ENCODE measurements at places on chromosomes 5 and 9.

DNA sequence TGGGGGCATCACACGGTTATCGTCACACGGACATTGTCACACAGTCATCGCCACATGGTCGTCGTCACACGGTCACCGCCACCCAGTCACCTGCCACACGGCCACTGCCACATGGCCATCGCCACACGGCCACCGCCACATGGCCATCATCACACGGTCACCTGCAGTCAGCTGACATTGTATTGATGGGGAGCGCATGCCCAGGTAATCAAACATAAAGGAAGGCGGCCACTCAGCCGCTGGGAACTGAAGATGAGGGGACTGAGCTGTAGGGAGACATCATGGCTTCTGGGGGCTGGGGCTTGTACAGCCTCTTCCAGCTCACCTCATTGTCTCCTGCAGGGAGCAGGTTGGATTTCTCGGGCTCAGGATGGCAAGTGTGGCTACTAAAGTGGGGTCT is 49.2 kb downstream of the MRPL36 start:
- no peak for DNase-seq

DNA sequence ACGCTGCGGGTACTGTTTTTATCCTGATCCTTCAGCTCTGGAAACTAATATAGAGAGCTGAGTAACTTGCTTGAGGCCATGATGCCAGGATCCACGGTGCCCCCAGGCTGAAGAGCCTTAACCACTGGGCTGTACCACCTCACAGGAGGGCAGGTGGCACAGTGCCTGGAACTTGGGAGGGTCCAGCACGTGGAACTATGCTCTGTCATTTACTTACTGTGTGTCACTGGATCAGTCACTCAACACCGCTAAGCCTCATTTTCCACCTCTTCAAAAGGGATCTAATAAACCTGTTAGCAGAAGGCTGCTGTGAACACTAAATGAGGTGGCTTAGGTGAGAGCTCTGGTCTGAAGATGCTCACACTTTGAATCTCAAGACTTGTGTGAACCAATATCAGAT is 29.6 kb downstream of the KCNIP1 start:
- no peak for DNase-seq

DNA sequence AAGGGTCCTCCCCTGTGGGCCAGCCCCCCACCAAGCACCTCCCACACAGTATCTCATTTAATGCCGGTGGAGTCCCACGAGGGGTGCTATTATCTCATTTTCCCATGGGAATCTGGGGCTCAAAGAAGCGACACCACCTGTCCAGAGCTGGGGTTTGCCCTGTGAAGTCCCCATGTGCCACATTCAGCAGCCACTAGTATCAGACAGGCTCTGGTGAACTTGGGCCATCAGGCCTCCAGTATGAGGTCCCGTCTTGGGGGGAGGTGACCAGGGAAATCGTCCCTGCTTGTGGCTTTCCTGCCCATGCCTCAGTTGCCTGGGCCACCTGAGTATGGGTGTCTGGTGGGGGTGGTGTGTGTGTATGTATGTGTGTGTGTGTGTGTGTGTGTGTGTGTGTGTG is 222.7 kb downstream of the PBX3 start:
- DNase-seq, result no peak

GRCh38 chr5:93428868-93429267 is 152.2 kb downstream of the NR2F1-AS1 start:
- no peak for DNase-seq

All from body of pancreas (tissue), 4 donors.